ENCODE measurements at places on chromosomes 1 and 21.

GRCh38 chr1:173020138-173020750 is 30.5 kb downstream of the TNFSF18 start:
- DNase-seq, result no peak

DNA sequence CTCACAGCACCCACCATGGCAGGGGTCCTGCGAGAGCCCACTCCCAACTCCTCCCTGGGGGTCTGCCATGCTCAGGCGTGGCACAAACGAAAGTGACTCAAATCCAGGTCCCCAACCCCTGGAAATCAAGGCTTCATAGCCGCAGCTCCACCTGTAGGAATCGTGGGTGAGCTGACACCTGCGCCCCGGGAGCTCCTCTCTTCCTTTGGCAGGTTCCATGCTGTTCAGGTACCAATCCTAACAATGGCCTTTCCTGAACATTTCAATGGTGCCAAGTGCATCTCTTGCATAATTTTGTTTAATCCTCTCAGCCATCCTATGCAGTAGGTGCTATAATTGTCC is 28.9 kb upstream of the NPPB start:
- no peak for DNase-seq

- no peak for DNase-seq
Observed at GRCh38 chr21:29601047-29601446, 302.3 kb downstream of the BACH1 start.

GRCh38 chr1:153842006-153842471 is 66.8 kb downstream of the SLC27A3 start:
- no peak for DNase-seq

DNA sequence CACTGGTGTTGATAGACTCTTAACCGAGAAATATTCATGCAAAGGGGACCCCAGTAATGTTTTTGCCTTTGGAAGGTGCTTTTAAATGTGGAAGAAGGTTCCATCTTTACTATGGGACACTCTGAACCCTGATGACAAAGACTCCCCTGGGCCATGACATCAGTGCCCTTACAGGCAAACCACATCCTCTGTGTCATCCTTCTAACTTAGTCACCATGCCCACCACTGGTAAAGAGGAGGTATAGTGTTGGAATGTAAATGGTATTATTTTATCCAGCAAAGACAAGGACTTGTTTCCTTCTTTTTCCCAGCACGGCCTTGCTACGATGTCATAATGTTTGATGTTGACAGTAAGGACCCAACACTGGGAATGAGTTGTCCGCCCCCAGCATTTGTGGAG is 12.6 kb downstream of the METTL13 start:
- no peak for DNase-seq

- DNase-seq, result no peak
Observed at GRCh38 chr1:113416496-113416895, 26.2 kb downstream of the MAGI3 start.

DNA sequence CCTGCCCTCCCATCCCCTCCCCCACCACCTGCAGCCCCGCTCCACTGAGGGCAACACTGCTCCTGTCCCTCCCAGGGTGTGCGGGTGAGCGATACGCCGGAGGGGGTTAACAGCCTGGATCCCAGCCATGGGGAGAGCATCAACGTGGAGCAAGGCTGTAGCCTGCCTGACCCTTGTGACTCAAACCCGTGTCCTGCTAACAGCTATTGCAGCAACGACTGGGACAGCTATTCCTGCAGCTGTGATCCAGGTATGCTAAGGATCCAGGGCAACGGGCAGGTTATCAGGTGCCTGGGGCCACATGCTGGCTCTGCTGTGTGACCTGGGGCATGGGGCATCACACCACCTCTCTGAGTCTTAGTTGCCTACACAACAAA is 15.0 kb downstream of the CELSR2 start:
- no peak for DNase-seq

DNA sequence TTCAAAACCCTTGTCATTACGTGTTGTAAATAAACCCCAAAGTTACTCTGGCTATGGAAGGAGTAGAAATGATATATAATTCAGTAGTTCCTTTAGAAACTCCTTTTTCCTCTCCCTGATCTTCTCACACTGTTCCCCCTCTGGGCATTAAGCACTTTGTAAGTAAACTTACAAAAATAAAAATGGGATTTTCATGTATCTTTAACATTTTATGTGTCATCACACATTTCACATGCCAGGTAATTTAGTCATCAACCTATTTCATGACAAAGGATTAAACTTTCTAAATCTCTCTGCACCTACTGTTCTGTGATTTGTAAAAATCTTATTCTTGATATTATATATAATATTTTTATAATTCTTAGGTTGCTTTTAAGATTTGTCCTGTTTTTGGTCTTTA is 176.9 kb downstream of the NEK7 start:
- DNase-seq, result no peak
